ENCODE measurements at places on chromosomes 5 and 9. TPM values are rescaled to one million over a fixed set of nuclear protein-coding genes. Genes with fewer than 3 reads are reported as not detected.

GRCh38 chr5:51185850-51186329, 197.4 kb upstream of the ISL1 start:
- no peaks in the 10 kb centered on the region for H3K36me3 ChIP-seq
- H3K27me3 ChIP-seq: no peaks in the 10 kb centered on the region
- no peak for DNase-seq
- H3K27ac ChIP-seq: no peak overlapping the region
- H3K4me3 ChIP-seq: no peak overlapping the region

DNA sequence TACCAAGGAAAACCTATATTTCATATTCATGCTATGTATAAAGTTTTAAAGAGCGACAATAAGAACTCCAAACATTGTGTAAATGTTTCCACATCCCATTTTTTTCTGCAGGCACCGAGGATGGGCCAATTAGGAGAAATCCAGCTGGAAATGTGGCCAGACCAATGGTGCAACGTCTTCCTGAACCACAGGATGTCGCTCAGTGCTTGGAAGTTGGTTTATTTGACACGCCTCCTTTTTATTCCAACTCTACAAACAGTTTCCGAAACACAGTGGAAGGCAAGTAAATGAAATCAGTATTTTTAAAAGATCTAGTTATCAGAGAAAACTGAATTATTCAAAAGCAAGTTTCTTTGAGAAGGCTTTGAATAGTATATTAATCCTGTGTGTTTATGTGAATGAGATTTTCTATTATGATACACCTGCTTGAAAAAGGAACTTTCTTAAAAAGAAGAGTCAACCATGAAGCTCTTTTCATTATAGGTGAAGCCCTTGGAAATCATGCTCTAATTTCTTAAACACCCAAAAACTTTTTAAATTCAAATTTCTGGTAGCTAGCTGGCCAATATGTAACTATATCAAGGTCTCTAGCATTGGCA, 9.1 kb downstream of the TYRP1 start:
- H3K36me3 ChIP-seq: no peaks in the 10 kb centered on the region
- no peaks in the 10 kb centered on the region for H3K27me3 ChIP-seq
- no peak overlapping the region for H3K27ac ChIP-seq
- no peak for DNase-seq

DNA sequence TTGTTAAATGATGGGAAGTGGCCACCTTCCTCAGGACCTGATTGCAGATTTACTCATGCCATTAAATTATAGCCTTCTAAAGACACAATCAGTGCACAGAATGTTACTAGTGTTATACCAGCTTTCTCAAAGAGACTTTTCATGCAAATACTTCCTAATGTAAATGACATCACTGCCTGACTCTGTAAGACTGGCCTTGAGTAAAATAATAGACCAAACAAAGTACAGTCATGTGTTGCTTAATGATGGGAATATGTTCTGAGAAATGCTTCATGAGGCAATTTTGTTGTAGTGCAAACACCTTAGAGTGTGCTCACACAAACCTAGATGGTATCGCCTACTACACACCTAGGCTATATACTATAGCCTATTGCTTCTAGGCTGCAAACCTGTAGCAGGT, 17.0 kb upstream of the C1QTNF3 start:
- H3K27me3 ChIP-seq: no peaks in the 10 kb centered on the region
- no peak for DNase-seq
- H3K27ac ChIP-seq: no peak overlapping the region
- H3K36me3 ChIP-seq: peaks cover 12% of the 10 kb centered on the region
- no peak overlapping the region for H3K4me3 ChIP-seq

Gene TAS2R1
- not detected for total RNA-seq

GRCh38 chr9:137411645-137412380, 11.1 kb downstream of the EXD3 start:
- H3K4me3 ChIP-seq: no peak overlapping the region
- H3K27ac ChIP-seq: no peak overlapping the region
- H3K27me3 ChIP-seq: no peaks in the 10 kb centered on the region
- H3K36me3 ChIP-seq: no peaks in the 10 kb centered on the region
- H3K4me1 ChIP-seq: peaks cover 2% of the 10 kb centered on the region

Gene PCDHGA7
- not detected for total RNA-seq

- DNase-seq: no peak
- no peaks in the 10 kb centered on the region for H3K36me3 ChIP-seq
These were observed 167.4 kb downstream of the TSSK1B start for GRCh38 chr5:113267361-113267900.

Gene GOLGA1
- total RNA-seq: 17.4 TPM

GRCh38 chr9:79107911-79108676, 463.7 kb upstream of the TLE4 start:
- DNase-seq: no peak
- H3K27me3 ChIP-seq: no peaks in the 10 kb centered on the region
- no peak overlapping the region for H3K27ac ChIP-seq

GRCh38 chr9:98927724-98928123, 16.0 kb upstream of the COL15A1 start:
- H3K4me3 ChIP-seq: no peak overlapping the region
- peaks cover 7% of the 10 kb centered on the region for H3K27me3 ChIP-seq
- no peak for DNase-seq
- H3K27ac ChIP-seq: no peak overlapping the region

DNA sequence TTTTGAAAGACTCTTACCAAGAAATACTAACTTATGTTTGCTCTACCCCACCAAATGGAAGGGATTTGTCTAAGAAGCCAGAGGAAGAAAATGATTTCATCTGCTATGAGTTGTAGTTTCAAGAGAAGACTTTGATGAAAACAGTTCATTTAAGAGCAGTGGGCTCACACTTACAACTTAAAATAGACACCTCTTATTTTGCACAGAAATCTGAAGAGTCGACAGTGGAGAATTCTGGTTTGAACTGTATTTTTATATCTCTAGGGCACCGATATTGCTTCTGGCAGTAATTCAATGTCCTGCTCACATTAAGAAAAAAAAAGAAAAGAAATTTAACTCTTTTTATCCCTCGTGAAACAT, 1.9 kb upstream of the DAB2 start:
- H3K27me3 ChIP-seq: peaks cover 42% of the 10 kb centered on the region
- no peaks in the 10 kb centered on the region for H3K36me3 ChIP-seq
- no peak overlapping the region for H3K27ac ChIP-seq

Gene PLEKHG4B
- 0.25 TPM for total RNA-seq

GRCh38 chr5:149416987-149417710, 38.1 kb upstream of the IL17B start:
- no peaks in the 10 kb centered on the region for H3K27me3 ChIP-seq
- H3K27ac ChIP-seq: no peak overlapping the region
- H3K4me3 ChIP-seq: no peak overlapping the region
- DNase-seq: no peak
- peaks cover 4% of the 10 kb centered on the region for H3K4me1 ChIP-seq

DNA sequence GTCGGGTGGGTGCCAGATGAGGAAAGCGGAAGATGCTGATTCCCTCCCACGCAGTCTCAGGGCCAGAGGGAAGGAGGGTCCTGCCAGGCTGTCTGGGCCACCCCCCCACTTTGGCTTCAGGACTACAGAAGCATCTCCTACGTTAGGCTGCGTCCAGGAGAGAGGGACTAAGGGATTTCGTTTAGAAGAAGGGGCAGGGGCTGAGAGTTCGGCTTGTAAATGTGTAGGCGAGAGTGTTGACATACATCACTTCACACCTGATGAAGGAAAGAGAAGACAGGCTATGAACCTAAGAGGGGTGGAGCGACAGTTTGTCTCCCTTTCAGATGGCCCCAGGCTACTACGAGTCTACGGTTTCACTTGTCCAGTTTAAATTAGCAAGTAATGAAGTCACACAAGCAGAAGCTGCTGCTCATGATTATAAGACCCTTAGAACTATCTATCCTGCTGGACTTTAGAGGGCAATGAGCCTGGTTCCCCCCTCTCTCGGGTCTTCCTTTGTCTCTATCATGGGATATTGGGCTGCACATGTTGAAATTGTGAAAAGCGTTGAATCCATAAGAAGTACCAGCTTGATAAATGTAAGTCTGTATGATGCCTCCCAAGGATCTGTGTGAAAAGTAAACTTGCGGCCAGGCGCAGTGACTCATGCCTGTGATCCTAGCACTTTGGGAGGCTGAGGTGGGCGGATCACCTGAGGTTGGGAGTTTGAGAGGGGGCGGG, 193.0 kb downstream of the AOPEP start:
- no peak overlapping the region for H3K4me3 ChIP-seq
- no peak for DNase-seq

Gene CCDC192
- total RNA-seq: not detected

DNA sequence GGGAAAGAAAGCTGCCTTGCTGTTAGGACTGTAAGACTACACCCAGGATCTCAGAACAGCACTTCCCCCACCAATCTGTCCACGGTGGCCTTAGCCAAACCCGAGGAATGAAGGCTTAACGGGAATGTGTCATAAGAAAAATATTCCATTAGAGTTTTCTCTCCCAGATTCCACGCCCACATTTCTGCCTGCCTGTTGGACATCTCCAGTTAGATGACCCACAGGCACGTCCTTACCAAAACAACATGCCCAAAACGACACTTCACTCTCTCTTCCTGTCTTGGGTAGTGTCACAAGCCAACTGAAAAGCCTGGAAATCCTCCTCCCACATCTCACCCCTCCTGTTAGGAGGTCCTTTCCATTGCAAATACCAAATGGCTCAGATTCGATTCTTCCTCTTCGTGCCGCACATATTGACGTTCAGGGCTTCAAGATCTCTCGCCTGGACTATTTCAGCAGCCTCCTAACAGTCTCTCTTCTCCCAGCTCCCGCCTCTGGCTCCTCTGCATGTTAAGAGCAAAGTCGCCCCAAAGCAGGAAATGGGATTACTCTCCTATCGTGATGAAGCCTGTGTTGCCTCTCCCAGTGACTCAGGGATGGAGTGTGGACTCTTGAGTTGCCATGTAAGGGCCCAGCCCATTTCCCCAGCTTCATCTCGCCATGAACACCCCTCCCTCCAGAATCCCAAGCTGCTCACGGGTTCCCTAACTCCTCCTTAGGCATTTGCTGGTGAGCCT, 159.3 kb downstream of the NR3C1 start:
- H3K4me1 ChIP-seq: no peaks in the 10 kb centered on the region
- H3K36me3 ChIP-seq: no peaks in the 10 kb centered on the region
- no peak overlapping the region for H3K27ac ChIP-seq
- no peak overlapping the region for H3K4me3 ChIP-seq
- no peaks in the 10 kb centered on the region for H3K27me3 ChIP-seq

DNA sequence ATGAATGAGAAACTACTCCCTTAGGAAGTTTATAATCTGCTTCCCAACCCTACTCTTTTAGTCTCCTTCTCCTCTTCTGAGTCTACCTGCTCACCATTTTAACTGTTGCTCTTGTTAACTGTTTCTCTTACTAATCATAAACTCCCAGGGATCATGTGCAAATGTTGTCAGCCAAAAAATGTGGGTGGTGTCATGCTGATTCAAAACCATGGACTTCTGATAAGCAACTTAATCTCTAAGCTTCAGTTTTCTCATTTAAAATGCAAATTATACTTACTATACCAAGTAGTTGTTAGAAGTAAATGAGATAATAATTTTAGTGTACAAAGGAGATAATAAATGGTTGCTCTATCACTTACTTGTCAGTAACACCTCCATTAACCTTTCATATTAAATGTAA, 45.9 kb upstream of the TLX3 start:
- H3K27ac ChIP-seq: no peak overlapping the region
- peaks cover 2% of the 10 kb centered on the region for H3K27me3 ChIP-seq
- peaks cover 9% of the 10 kb centered on the region for H3K4me1 ChIP-seq

DNA sequence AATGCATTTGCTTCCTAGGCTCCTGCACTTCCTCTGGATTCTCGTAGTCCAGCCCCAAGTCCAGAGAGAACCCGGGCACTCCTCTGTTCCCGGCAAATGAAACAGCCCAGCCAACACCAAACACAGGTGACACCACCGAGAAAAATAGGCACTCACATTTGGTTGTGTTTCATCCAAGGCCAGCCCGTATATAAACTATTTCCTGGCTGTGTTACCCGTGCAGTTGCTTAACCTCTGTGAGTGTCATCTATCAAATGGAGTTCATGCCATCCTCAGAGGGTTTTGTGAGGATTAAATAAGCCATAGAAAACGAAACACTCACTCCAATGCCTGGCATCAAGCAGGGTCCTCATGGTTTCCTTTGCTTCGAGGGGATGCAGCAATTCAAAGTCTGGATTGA, 115.2 kb downstream of the BOD1 start:
- DNase-seq: no peak
- H3K4me3 ChIP-seq: no peak overlapping the region
- no peaks in the 10 kb centered on the region for H3K36me3 ChIP-seq
- H3K4me1 ChIP-seq: no peaks in the 10 kb centered on the region
- no peak overlapping the region for H3K27ac ChIP-seq

GRCh38 chr9:125674981-125675973, 31.7 kb downstream of the MAPKAP1 start:
- H3K27me3 ChIP-seq: no peaks in the 10 kb centered on the region
- no peak overlapping the region for H3K27ac ChIP-seq
- no peak overlapping the region for H3K4me3 ChIP-seq

- no peaks in the 10 kb centered on the region for H3K36me3 ChIP-seq
- H3K27ac ChIP-seq: no peak overlapping the region
- peaks cover 2% of the 10 kb centered on the region for H3K27me3 ChIP-seq
- no peak overlapping the region for H3K4me3 ChIP-seq
- H3K4me1 ChIP-seq: no peaks in the 10 kb centered on the region
These were observed 53.1 kb upstream of the NREP start for GRCh38 chr5:111810112-111810511.

- peaks cover 11% of the 10 kb centered on the region for H3K27me3 ChIP-seq
- no peaks in the 10 kb centered on the region for H3K4me1 ChIP-seq
- DNase-seq: no peak
These were observed 223.2 kb downstream of the MSX2 start for GRCh38 chr5:174947548-174947947.

DNA sequence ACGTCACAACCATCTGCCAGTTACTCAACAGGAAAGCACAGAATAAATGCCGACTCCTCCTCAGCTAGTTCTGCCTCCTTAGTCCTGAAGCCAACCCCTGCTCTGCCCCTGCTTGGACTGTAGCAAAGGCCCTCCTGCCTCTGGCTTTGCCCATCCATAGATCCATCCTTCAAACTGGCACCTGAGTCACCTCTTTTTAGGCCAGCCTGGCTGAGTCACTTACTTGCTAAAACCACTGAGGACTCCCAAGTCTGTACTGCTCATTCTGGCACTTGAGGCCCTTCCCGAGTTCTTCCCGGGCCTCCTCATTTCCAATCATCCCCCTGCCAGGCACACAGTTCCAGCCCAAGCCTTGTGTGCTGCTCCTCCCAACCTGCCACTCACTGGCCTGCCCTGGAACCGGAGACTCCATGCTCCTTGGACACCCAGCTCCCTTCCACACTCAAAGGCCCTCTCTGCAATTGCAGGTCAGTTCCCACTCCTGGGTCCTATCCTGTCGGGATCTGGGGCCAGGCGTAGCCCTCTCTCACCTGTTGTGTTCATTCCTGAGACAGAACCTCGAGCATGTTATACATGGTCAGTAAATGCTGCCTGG, 220.1 kb downstream of the DAB2IP start:
- H3K4me1 ChIP-seq: no peaks in the 10 kb centered on the region
- no peaks in the 10 kb centered on the region for H3K27me3 ChIP-seq
- no peak overlapping the region for H3K4me3 ChIP-seq
- no peak for DNase-seq
- no peaks in the 10 kb centered on the region for H3K36me3 ChIP-seq
- H3K27ac ChIP-seq: no peak overlapping the region

- H3K27ac ChIP-seq: no peak overlapping the region
- H3K4me1 ChIP-seq: no peaks in the 10 kb centered on the region
- no peaks in the 10 kb centered on the region for H3K36me3 ChIP-seq
- no peak for DNase-seq
These were observed 154.5 kb downstream of the PAPPA start for GRCh38 chr9:116308076-116308475.

GRCh38 chr9:83066771-83067170, 3.8 kb upstream of the RASEF start:
- H3K4me3 ChIP-seq: no peak overlapping the region
- H3K36me3 ChIP-seq: peaks cover 2% of the 10 kb centered on the region
- DNase-seq: no peak
- H3K27me3 ChIP-seq: peaks cover 21% of the 10 kb centered on the region

GRCh38 chr5:72092074-72092473, 15.2 kb upstream of the MAP1B start:
- peaks cover 6% of the 10 kb centered on the region for H3K4me1 ChIP-seq
- H3K27me3 ChIP-seq: peaks cover 29% of the 10 kb centered on the region
- no peak for DNase-seq
- no peak overlapping the region for H3K27ac ChIP-seq
- H3K36me3 ChIP-seq: no peaks in the 10 kb centered on the region

All from activated CD4-positive, alpha-beta T cell treated with anti-CD3 and anti-CD28 coated beads for 36 hours (primary cell).